ENCODE measurements at places on chromosomes 3 and 15.

DNA sequence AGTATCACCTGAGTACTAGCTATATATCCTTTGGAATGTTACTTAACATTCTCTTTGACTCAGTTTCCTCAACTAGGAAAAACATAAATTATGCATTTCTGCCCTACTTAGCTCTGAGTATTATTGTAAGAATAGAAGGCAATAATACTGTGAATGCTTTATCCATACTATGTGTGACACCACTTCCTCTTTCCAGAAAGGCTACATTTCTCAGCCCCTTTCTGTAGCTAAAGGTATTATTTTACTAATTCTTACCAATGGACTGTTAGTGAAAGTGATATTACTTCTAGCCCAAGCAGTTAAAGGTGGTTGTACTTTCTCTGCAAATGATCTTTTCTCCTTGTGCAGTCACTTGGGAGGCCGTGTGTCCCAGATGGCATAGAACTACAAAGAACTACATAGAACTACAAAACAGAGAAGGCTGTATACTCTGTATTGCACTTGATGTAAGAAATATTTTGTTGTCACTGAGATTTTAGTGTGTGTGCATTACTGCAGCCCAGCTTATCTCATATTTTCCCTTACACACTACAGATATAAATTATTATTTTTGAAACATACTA, 35.1 kb downstream of the MYH15 start:
- DNase-seq = no peak

- DNase-seq = no peak
These were observed 34.5 kb upstream of the CTNNB1 start for GRCh38 chr3:41164777-41165176.

DNA sequence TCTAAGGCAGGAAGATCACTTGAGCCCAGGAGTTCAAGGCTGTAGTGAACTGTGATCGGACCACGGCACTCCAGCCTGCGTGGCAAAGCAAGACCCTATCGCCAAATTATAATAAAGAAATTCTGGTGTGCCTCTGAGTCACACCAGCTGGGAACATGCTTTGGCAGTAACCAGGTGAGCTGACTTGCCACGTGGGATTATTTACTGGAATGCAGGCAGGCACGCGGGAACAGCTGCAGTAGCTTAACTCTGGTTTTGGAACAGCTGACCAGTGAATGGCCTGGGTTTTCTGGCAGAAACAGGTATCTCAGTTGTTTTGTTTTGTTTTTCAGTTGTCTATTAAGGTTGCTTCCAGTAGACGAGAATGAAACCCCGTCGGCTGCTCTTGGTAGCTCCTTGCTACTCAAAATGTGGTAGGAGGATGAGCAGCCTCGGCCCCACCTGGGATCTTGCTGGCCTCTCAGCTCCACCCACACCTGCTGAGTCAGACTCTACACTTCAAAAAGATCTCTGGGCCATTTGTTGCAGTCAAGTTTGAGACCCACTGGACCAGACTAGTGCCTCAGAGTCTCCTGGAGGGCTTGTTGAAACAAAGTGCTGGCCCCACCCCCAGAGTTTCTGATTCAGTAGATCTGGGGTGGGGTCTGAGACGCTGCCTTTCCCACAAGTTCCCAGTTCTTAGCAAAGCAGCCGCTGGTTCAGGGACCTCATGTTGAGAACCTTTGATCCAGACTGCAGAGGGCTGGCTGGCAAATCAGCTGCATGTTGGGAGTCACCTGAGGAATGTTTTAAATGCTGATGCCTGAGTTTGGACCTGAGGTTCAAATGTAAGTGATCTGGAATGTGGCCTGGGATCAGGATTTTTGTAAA, 26.6 kb downstream of the IDH2 start:
- DNase-seq = no peak

DNA sequence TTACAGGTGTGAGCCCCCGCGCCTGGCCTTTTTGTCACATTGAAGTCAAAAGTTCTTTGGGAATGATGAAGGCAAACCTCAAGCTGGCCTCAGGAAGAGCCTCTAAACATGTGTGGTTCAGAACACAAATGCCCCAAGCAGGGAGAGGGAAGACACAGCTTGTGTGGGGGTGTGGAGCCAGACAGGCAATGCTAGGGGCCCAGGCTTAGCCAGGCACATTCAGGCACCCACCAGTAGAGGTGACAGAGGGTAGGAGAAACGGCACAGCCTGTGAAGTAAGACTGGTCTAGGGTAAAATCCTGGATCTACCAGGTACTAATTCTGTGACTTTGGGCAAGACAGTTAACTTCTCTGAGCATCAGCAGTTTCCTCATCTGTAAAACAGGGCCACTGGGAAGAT, 3.5 kb downstream of the HDC start:
- DNase-seq = no peak

DNA sequence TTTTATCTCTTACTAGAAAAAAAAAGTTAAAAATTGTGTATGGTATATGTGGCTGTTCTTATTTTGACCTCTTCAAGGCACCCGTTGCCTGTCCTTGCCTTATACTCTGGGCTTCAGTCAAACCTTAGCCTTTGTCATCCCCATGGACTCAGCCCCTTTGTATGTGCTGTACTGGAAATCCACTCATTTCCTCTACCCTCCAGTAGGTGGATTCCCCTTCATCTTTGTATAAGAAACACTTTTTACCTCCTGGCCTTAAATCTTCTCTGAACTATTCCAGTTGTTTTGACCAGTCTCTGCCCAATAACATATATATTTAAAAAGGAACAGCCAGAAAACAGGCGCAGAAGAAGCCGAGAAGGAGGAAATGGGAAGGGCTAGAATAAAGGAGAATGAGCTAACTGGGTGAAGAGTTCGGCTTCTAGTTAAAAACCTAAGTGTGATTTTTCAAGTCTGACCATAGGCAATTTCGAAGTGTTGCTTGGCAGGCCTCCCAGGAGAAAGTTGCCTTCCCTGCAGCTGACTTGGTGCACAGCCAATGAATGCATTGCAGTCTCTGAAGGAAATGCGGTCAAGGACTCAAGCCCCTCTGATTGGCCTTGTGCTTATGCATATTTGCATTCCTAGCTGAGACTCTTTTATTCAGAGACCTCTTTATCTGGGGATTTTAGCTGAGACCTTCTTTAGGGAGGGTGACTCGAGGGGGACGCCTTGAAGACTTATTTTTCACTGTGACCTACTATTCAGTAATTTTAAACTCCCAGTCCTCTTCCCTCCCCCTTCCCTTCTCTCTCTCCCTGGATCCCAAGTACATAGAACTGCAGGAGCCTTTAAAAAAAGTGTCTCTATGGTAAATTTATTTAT, 277.4 kb downstream of the ROBO1 start:
- DNase-seq = no peak

DNA sequence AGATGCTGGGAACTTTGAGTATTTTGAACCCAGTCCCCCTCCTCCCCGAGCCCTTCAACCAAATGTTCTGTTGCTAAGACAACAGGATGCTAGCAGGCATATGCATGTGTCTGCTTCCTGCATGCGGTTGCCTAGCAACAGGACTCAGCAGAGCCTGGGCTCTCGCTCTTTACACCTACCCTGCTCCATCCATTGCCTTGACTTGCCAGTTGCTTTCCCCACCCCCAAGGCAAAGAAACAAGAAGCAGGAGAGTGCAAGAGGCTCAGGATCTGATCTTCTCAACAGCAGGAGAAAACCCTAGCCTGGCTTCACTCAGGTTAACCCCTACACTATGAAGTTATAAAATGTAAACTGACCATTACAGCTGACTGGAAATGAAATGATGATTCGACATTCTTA, 393.0 kb downstream of the IGSF11 start:
- DNase-seq = no peak

- DNase-seq = no peak
These were observed 33.7 kb downstream of the PSTPIP1 start for GRCh38 chr15:77028451-77029165.

DNA sequence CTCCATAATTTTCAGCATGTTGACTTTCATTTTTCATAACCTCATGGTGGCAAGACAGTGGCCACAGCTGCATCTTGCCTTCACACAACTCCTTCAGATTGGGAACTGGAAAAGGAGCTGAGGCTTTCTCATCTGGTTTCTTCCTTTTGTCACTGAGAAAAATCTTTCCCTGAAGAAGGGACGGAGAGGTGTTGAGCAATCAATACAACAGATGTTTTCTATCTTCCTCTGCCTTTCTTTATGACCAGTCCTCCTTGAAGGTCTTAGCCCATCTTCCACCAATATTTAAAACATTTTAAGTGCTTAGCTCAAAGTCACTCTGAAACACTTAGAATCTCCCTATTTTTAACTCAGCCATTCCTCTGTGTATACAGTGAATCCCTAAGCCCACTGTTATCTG, 11.9 kb downstream of the ZNF660 start:
- DNase-seq = no peak

GRCh38 chr3:130341388-130341787, 4.1 kb upstream of the COL6A5 start:
- DNase-seq = no peak

DNA sequence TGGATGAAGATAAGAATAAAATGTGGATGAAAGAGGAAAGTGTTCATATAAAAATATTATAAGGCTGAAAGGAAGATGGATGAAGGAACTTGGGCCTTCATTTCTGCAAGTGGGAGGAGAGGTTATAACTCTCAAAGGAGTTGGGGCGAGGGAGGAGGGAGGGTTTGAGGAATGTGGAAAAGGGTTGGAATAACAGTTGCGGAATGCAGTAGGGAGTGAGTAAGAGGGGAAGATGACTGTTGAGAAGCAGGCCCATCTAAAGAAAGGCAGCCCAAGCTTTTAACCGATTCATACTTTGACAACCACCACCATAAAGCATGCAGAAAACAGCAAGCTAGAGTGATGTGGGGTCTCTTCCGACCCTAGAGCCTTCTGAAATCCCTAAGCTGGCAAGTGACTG, 8.3 kb upstream of the TM4SF4 start:
- DNase-seq = no peak

- DNase-seq = no peak
These were observed 23.1 kb upstream of the CMC1 start for GRCh38 chr3:28218071-28218916.

- DNase-seq = no peak
These were observed 20.7 kb downstream of the RAP2B start for GRCh38 chr3:153182501-153183293.

- DNase-seq = no peak
These were observed 11.1 kb downstream of the OR5K2 start for GRCh38 chr3:98508582-98508981.

GRCh38 chr3:50192689-50193141, 1.3 kb downstream of the GNAT1 start:
- DNase-seq = peak; percentile 85

Measured in activated T-cell treated with anti-CD3 and anti-CD28 coated beads, Interleukin-2, amount 50 U/mL, for 4 hours (primary cell).